NCI-H2107 (cell line): ENCODE measurements at places on chromosomes 11 and 22.
A peak's percentile ranks its signal among the peaks of the same experiment; 100 is the strongest.

GRCh38 chr11:74333193-74333592 is 21.8 kb upstream of the P4HA3 start:
- DNase-seq = no peak

DNA sequence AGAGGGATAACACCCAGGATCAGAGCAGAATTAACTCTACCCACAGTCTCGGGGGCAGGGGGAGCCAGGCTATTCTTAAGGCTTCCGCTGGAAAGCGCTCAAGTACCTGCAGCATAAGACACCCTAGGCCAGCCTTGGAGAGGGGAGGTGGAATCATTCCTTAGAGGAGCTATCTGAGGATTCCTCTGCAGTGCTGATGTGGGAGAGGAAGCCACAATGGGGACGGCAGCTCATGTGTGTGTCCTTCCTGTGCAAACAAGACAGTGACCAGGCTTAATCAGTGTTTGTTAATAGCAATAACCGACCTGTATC is 382.2 kb upstream of the CADM1 start:
- peak; percentile 3 for DNase-seq

GRCh38 chr11:102396708-102397563 is 49.9 kb downstream of the BIRC2 start:
- no peak for DNase-seq

GRCh38 chr11:116224154-116224888 is 548.5 kb downstream of the BUD13 start:
- peak; percentile 25 for DNase-seq

GRCh38 chr11:15971215-15971546 is 385.2 kb downstream of the SOX6 start:
- DNase-seq = no peak

DNA sequence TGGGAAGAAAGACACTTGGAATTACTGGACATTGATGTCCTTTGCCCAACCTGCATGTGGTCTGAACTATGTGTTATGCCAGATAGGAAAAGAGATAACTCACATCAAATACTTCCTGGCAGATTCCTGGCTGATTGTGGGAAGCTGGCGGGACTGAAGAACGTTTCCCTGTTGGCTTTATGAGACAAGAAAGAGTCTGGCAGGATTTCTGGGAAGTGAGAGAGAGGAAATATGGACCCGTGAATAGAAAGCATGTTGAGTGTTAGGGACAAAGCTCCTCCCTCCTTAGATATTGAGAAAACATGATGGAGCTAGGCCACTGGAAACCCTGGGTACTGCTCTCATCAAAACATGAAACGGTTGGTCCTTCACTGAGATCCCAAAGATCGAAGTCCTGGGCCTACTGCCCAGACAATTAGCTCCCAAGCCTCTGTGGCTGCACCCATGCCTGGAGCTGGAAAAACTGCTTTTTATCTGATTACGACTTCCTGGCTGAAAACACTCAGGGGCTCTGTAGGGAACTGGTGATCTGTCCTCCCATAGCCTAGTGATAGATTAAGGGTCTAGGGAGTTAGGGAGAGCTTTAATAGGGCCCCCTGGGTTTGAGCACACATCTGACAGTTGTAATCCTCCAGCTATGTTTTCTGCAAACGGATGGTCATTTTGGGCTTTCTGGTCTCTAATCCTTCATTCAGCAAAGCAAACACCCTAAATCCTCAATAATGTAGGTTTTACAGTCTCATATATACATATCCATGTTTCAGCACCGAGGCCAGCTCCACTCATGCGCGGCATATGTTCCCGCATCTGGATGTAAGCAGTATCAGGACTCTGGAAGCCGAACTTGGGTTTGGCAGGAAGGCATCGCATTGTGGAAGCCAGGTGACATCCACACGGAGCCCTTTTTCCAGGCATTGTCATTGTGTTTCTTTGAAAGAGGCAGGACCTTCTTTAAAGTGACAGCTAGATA is 6.1 kb upstream of the B3GAT1 start:
- no peak for DNase-seq

DNA sequence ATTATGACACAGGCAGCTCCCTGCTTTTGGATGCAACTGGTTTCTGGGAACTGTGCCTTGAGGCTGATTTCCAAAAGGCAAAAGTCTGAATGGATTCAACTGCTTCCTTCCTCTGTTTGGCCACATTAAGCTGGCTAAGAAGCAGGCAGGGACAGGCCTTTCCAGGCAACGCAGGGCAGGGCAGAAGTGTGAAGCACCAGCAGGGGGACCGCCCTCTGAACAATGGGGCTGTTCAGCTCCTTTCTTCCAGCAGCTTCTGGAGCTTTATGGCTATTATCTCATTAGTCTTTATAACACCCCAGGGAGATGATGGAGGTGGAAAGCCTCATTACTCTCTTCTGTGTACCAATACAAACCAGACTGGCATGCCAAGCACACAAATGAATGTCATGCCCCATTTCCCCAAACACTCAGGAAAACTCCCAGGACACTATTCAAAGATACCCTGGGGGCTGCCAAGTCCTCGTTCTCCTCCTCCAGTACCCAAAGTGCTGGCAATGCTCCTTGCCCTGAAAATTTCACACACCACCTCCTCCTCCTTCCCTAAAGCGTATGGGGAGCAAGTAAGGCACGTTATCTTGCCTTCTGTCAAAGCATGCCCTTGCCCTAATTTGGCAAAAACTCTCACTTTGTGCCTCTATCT is 21.3 kb downstream of the MORC2 start:
- peak; percentile 62 for DNase-seq

- DNase-seq = no peak
These were observed 20.1 kb upstream of the MRGPRX2 start for GRCh38 chr11:19080579-19080993.

DNA sequence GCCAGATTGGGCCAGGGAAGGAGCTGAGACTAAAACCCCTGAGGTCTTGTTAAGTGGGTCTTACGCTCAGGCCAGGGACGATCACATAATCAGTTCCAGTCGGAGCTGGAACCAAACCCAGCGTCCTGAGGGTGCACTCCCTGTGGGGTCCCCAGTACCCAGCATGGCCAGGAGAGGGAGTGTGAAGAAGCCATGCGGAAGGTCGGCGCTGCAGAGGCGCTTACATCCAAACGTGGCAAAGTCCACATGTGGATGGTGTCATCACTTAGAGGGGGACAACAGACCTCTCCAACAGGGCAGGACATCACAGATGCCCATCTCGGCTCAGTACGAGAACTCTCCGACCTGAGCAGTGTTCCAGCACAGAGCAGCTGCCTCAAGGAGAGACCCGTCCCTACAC is 8.3 kb downstream of the ATP5MGL start:
- no peak for DNase-seq

DNA sequence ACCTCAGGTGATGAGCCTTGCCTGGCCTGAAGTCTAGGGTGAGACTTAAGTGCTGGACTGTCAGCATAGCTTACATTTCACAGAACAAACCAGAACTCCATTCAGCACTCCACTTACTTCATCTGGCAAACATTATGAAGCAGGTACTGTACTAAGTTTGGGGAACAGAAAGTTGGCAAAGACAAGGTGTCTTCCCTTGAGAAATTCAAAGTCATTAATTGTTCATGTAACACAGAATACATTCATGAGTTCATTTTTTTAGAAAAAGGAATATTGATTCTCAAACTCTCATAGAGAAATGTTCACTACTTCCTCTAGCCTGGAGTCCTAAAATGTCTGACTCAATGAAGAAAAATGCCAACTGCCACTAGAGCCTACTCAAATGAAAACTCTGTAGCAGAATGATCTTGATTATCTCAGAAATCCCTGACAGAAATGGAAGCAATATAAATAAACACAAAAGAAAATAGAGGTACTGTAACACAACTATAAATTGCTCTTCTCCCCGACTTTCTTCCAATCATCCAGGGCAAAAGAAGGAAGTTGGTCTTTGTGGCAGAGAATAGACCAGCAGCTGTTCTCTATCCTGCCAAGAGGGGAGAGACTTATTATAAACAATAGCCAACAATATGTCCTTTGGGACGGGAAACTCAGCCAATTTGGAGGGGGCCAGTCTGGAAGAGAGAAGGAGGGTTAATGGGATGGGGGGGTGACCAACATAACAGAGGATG is 129.2 kb upstream of the MTMR2 start:
- DNase-seq = no peak

DNA sequence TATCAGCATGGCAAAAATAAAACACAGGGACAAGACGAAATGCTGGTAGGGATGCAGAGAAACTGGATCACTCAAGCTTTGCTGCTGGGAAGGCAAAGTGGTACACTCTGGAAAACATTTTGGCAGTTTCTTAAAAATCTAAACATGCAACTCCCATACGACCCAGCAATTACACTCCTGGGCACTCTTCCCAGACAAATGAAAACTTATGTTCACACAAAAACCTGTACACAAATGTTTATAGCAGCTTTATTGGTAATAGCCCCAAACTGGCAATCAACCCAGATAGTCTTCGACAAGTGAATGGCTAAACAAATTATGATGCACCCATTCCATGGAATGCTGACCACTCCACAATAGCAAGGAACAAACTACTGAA is 35.8 kb upstream of the PRR5 start:
- DNase-seq = no peak

DNA sequence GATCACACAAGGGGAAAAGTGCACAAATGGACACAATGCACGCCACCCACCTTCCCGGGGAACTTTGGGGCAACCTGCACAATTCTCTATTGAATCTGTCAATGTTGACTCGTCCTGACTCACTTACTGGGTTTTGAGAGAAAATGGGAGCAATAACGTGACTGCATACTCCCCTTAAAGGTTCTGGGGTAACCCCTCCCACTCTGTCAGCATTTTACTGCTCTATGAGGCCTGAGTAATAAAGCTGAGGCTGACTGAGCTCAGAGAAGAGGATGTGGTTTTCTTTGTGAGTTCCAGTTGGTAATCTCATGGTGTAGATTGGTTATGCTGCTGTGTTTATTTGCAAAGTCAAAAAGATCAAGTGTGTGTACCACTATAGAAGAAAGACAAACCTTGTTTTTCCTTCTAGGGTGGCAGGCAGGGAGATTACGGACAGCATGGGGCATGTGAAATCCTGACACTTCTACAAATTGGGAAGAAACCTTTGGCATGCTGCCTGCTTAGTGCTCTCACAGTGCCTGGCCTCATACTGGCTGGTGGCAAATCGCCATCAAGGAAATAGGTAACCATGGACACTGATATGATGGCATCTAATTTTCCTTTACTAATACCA is 16.1 kb upstream of the APOA1 start:
- DNase-seq = no peak

GRCh38 chr22:29144786-29145160 is 60.9 kb upstream of the EMID1 start:
- DNase-seq = no peak

DNA sequence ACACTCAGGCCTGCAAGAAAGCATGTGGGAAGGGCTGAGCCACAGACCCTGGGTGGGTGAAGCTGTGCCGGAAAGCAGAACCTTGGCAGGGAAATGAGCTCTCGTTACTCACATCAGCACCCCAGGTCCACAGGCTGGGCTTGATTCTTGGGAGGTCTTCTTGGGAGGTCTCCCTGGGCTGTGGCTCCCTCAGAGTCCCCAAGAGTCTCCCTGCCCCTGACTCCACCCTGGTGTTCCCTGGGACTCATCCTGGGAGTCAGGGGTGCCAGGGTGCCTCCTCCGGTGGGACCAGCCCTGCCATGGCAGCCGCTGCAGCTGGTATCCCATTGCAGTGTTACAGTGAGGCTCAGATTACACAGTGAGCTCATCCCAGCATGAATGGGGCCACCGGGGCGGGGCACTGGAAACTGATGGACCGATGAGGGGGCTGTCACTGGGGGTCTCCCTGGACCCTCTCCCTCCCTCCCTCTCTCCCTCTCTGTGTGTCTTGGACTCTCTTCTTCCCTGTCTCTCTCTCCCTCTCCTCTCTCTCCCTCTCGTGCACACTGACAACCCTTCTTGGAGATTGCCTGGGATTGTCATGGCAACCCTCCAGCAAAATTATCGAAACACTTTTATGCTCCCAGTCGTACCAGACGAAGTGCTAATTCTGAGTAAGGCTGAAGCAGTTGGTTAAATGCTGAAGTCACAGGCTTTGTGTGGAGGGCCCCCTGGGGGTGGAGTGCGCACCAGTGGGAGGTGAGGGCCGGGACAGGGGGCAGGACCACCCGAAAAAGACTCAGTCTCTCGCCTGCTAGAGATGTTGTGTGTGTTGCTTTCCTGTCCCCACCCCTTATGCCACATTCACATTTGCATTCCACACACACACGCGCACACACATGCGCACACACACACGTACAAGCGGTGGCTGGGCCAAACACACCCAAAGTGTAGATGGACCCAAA is 8.6 kb upstream of the C11orf96 start:
- no peak for DNase-seq

GRCh38 chr11:19352072-19352770 is 111.5 kb upstream of the E2F8 start:
- DNase-seq = no peak

DNA sequence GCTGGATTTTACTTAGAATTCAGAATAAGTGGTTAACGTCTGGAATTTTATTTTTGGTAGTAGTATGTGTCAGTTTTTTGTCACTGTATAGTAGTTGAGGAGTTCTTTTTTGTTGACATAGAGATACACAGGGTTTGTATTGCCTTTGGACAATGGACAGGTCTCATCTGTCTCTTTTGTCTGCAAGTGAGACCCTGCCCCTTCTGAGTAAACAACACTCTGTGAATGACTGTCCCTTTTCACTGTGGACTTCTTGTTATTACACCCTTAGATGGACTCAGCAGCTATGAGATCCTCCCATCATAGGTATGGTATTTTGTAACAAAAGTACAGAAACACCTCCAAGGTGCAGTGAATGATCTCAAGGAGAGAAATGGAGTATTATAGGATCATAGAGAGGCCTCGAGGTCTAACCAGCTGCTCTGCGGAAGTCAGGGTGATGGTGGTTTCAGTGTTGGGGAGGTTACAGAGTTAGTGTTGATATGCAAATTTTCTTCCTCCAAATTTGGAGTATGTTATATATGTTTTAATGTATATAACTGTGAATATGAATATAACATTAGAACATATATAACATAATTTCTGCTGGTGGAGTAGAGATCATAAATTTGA is 7.8 kb downstream of the PPP6R3 start:
- DNase-seq = no peak

DNA sequence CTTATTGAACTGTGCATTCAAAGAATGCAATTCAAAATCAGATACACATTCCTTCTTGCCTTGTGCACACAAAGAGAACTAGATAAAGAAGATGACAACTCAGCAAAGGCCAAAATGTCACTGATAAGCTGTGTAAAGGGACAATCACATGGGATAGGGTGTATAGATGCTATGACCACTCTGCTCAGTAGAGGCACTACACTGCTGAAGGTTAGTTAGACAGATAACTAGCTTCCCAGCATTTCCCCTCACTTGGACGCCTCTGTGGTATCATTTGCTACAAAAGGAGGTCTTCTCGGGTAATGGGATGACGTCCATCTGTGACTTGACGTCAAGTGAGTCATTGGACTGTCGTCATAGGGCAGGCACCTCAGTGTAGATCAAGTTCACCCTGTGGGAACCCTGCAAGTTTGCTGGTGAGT is 424.9 kb upstream of the CCDC90B start:
- no peak for DNase-seq
